ENCODE measurements at places on chromosomes 13 and 19.

DNA sequence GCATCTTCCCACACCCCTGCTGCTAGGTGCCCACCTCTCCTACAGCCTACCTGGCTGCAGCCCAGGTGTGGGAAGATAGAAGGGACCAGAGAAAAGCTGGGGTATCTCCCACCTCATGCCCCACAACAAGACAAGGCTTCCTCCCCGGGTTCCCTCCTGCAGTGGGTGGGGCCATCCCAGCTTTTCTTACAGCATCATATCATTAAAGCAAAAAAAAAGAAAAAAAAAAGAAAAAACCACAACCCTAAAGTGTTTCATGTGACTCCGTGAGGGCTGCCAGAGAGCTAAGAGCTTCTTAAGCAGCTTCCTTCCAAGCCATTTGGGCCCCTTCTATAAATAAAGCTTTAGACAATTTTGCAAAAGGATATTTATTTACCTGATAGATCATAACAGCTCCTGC is 455.4 kb upstream of the TSHZ3 start:
- no peak for DNase-seq

DNA sequence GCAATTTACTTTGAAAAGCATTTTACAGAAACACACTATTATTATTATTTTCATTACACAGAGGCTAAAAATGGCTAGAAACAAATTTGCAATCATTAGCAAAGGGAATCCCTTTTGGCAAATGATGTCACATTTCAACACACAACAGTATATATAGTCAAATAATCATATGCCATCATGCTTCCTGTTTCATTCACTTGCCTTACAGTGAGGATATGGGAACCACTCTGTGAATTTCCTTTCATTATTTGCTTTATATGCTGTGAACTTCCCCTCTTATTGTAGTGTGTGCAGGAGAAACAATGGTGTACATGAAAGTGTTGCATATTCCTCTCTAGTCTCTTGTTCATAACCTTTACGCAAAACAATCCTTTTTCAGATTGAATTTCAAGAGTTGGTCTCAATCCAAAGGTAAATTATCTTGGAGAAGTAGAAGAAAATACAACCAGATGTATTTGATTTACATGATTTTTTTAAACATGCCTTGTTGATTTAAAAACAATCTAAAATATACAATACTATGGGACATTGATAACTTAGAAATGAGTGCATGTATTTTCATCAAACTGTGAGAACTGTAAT is 657.3 kb downstream of the EFNB2 start:
- no peak for DNase-seq

DNA sequence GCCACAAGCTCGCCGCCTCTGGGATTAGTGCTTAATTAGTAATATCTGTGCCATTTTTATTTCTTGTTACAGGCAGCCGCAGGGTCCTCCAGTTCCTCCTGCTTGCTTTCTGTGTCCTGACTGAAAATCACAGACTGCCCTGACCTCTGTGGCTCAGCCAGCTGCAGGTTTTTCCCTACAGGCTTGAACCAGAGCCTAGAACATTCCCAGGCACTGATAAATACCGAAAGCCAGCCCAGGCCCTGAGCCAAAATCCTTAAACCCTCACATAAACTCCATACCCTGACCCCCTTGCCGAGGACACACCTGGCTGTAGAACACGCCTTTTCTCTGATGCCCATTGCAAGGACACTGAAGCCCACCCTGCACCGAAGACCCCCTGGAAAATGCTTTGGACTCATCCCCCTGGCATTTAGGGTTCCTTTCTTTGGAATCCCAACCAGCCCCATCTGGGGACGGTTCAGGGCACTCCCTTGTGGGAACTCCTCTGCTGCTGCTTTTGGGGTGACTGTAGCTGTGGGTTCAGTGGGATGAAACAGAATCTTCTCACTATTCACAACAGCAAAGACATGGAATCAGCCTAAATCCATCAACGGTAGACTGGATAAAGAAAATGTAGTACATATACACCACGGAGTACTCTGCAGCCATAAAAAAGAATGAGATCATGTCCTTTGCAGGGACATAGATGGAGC is 15.5 kb downstream of the DPP9 start:
- DNase-seq: no peak

GRCh38 chr13:31963631-31964030 is 67.9 kb upstream of the FRY start:
- DNase-seq: no peak

DNA sequence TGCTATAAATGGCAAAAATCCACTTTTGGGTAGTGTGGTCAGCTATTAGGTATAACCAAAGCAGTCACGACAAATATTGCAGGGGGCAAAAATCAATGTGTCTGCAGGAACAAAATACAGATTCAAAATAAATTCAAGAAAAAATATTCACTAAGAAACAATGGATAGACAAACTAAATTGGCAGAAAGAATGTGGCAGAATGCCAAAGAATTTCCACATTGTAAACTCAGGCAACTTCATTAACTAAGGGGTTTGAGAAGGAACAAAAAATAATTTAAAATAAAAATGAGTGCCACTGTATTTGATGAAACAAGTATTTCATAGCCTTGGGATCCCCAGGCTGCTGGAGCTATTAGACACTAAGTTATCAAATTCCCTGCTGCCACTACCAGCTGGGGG is 193.1 kb downstream of the VWA8 start:
- no peak for DNase-seq
